ENCODE measurements at places on chromosomes 7 and 10. TPM values are rescaled to one million over a fixed set of nuclear protein-coding genes. Genes with fewer than 3 reads are reported as not detected.

Gene FAM25G
- total RNA-seq, result not detected

Gene EN2
- 0.13 TPM for total RNA-seq

Gene STMP1
- total RNA-seq, result 17.4 TPM

Gene EMX2
- total RNA-seq, result 0.32 TPM

Gene MYL10
- total RNA-seq, result not detected

Gene CALHM3
- total RNA-seq, result not detected

DNA sequence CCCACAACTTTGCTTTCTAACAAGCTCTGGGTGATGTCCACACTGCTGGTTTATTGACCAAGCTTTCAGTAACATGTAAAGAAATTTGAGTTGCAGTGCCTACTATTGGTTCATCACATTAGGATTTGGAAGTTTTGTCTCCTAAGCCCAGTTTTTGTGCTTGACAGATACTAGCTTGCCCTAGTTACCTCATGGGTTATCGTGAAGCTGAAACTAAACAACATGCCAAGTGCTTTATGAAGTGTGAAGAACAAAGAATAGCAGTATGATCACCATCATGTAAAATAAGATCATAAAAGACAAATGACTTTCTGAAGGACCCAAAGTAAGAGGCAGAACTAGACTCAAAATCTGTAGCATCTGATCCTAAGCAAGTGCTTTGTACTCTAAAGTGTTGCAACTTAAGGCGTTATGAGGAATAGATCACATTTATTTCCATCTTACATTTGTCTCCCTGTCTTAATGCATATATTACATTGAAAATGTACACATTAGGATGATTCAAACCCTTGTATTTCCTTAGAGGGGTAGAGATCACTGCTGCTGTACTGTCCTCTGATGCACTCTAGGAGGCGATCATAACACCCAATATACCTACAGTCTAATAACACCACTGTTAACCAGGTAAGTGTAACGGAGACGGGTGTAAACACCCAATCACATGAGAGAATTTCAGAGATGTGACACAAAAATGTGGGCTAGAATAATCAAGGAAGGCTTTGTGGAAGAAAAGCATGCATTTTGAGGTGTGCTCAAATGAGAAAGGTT is 71.3 kb downstream of the NRCAM start:
- ATAC-seq, result no peak

- no peak for ATAC-seq
These were observed 1270.2 kb upstream of the SORCS1 start for GRCh38 chr10:108434559-108435252.

DNA sequence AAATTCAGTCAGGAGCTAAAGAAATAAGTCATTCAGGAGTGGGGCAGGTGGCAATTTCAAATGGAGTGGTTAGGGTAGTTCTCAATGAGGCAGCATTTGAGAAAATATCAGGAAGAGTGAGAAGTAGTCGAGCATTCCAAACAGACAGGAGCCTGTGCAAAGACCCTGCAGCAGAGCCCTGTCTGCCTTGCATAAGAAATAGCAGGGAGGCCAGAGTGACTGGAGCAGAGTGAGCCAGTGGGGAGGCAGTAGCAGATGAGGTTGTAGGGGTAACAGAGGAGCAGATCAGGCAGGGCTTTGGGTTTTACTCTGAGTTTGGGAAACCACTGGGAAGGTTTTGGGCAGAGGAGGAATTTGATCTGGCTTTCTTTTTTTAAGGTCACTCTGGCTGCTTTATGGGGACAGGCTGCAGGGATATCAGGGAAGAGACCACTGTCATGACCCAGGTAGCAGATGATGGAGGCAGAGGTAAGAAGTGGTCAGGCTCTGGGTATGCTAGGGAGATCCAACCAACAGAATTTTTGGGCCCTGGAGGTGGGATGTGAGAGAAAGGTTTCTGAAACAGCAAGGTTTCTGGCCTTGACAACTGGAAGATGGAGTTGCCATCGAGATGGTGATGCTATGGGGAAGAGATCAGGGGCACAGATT is 1.3 kb upstream of the BLVRA start:
- no peak for ATAC-seq

GRCh38 chr7:139990142-139990535 is 72.6 kb downstream of the PARP12 start:
- ATAC-seq, result no peak

DNA sequence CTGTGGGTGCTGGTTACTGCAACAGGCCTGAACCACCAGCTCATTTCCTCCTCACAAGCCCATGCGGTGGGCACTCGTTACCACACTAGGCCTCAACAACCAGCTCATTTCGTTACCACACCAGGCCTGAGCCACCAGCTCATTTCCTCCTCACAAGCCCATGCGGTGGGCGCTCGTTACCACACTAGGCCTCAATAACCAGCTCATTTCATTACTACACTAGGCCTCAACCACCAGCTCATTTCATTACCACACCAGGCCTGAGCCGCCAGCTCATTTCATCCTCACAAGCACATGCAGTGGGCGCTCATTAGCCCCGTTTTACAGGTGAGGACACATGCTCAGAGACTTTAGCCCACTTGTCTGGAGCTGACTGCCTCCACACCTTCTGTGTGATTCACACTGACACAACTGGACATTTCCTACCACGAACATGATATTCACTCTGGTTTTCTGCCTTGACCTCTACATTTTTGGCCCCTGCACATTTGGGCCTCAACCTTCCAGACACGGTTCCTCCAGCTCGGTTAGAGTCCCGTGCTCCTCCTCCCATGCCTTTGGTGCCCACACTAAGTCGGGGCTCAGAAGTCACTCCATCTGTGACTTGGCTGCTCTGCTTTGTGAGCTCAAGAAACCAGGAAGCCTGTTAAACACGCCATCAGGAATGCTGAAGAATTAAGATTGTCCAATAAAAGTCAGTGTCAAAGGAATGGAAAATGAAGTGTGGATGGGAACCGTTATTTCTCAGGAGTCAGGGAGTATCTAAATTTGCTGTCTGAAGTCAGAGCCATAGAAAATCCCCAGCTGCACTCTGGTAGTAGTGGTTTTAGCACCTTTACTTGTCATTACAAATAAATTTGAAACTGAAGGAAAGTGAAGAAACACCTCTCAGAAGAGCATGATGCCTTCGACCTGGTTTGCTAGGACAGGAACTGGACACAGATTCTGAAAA is 55.8 kb upstream of the LANCL2 start:
- ATAC-seq, result no peak

DNA sequence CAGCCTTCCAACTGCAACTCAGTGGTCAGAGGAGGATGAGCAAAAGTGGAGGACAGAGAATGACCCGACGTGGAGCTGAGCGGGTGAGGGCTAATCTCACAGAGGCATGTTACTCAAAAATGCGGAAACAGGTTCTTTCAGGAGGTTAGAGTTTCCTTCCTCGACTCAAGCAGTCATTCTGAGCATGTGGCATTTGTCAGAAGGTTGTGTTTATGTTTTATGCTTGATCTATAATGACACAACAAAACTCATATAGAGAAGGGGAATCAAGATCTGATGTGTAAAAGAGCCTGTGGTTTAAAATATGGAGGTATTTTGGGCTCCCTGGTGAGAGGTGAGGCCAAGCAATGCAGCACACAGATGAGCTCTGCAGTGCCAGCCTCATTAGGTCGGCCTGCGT is 311.4 kb downstream of the ADARB2 start:
- ATAC-seq, result no peak

DNA sequence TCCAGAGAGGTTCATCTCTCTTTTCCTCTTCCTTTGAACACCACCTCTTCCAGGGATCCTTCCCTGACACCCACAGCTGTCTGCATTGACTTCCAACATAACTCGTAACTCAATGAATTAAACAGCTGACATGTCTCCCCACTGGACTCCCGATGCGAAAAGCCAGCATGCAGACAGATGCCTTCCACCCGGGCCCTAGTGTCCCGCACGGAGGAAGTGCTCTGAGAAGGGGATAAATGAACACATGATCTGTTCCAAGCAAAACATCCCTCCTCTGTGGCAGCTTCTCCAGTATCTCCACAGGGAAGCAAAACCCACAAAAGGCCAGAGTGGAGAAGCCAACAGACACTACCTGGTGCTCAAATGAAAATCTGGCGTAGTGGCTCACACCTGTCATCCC is 28.3 kb downstream of the OGDHL start:
- ATAC-seq, result no peak

DNA sequence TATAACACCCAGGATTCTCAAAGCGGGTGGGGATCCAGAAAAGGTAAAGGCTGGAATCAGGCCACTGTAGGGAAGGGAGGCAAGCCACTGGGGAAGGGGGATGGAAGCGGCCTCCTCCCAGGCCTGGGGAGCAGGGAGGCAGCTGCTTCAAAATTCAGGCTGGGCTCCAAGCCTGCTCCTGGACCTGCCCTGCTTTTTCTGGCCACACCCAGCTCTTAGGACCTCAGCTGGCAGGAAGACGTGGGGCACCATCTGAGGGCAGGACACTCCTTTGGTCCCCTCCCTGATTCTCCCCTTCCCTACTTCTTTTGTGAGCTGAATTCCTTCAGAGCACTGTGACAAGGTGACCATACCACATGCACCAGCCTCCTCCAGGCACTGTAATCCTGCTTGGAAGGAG is 4.6 kb upstream of the LBX1 start:
- ATAC-seq, result no peak

DNA sequence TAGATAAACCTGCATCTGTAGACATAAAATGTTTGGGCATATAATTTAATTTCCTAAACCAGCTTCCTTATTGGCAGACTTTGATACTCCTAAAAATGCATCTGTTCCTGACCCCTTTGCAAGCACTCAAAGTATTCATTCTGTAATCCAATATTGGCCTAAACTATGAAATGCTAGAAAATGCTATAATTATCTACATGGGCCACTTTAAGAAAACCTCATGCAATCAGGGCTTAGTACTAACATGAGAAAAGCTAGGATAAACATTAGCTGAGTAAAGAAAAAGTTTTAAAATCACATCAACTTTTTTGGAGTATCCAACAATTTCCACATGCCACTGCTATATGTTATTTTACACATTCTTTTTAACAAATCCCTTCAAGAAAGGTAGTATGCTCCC is 57.2 kb downstream of the PARD3 start:
- ATAC-seq, result no peak

- ATAC-seq, result no peak
These were observed 399.2 kb downstream of the SORCS1 start for GRCh38 chr10:106765241-106765754.

- no peak for ATAC-seq
These were observed 11.5 kb downstream of the SPACDR start for GRCh38 chr7:100452513-100452912.

DNA sequence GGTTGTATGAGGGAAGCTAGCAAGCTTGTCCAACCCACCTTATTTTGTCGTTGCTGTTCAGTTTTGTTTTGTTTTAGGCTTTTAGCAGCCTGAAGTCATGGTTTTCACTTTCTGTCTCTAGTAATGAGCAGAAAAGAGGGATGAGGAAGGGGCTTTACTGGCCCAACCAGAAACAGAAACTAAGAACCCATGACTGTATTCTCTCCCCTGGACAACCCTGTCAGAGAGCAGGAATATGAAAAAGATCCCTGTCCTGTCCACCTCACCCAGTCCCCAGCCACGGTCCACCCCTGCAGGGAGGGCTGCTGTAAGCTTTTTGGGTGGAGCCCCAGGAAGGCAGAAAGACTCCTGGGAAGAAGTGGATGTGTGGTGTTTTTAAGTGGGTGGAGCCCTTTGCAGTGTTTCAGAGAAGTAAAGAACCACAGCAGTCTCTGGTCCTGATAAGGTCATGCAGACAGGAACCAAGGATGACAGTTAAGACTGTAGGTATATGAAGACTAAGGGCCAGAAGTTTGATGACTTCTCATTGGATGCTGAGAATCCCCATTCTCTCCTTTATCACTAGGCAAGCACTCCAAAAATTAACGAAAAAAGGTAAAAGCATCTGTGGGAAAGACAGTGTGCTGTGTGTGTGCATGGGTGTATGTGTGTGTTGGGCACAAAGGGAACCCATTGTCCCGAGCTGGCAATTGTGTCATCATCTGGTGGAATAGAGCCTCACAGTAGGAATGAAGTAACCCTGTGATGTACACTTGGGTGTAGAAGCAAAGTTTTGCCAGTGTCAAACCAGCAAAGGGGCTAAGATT is 13.8 kb downstream of the MRPL32 start:
- no peak for ATAC-seq

- no peak for ATAC-seq
These were observed 2.0 kb downstream of the ZNF503 start for GRCh38 chr10:75399461-75400162.

- ATAC-seq, result no peak
These were observed 81.9 kb upstream of the FRMD4A start for GRCh38 chr10:14412624-14413023.
